ENCODE measurements at places on chromosomes 1 and 21.
A peak's percentile ranks its signal among the peaks of the same experiment; 100 is the strongest.

DNA sequence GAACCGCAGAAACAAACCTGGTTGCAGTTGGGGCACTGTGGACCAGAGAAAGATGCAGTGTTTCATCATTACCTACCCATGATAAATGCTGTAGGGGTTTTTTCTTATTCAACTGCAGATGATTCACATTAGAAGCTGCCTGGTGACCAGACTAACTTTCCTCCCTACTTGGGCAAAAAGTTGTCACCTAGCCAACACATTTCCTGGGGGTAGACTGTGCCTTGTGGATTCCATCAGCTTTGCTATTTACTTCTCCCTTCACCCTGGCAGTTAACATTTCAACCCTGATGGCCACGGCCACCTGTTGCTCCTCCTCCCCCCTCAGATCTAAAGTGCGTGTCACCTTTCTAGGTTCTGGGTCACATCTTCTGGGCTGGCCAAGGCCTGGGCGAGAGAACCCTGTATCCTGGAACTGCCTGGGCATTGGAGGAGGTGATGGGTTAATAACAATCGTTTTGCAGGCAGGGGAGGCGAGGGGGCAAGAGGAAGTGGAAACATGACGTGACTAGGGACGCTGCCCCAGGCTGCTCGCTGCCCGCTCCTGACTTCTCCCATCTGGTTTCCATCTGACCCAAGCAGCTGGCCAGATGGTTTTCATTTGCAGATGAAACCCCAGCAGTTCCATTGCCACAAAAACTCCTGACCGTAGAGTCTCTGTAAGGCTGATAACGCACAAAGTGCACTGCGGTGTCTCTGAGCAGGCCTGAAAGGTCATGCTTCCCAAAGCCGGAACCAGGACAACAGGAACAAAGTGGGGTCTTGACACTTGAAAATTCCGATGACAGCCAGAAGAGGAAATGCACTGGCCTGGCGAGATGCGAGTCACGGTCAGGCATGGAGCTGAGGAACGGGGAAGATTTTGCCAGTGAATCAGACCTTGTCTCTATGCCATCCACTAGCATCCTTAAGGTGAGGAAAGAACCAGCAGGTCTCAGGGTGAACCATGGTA, 36.6 kb downstream of the CAPZB start:
- no peaks in the 10 kb centered on the region for H3K36me3 ChIP-seq
- peaks cover 9% of the 10 kb centered on the region for H3K4me1 ChIP-seq
- no peak for DNase-seq
- peak overlapping the region; percentile 77 for H3K27ac ChIP-seq
- no peak overlapping the region for H3K4me3 ChIP-seq

GRCh38 chr1:117181630-117182041, 29.1 kb downstream of the VTCN1 start:
- no peaks in the 10 kb centered on the region for H3K36me3 ChIP-seq
- no peak overlapping the region for H3K4me3 ChIP-seq
- no peaks in the 10 kb centered on the region for H3K27me3 ChIP-seq

DNA sequence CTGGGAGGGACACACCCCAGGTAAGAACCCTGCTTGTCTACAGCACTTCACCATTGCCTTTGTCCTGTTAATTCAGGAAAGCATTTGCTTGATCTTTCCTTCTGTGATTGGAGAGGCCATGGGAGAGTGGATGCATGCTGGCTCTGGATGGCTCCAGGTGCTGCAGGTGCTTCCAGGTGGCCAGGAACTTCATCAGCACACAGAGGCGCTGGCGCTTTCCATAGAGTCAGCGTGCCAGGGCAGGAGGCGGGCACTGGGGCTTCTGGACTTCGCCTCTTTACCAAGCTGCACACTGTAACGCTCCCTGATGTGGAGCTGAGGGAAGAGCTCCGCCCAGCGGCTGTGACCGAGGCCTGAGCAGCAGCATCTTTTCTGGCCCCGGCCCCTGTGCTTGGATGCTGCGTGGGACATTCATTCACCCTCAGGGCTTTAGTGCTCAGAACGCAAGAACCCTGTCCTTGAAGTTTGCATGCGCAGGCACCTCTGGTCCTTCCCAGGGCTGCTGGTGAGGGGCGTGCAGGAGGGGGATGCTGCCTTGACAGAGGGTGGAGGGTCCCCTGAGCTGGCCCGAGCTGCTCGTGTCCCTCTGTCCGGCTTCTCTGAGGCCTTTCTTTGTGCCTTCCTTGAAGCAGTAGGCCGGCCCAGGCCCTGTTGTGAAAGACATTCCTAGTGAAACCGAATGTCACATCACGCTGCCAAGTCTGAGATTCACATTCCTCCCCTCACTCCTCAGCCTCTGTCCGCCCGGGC, 1.6 kb upstream of the MX2 start:
- no peaks in the 10 kb centered on the region for H3K36me3 ChIP-seq
- DNase-seq = peak; percentile 89
- peak overlapping the region; percentile 93 for H3K27ac ChIP-seq
- no peaks in the 10 kb centered on the region for H3K27me3 ChIP-seq
- no peak overlapping the region for H3K4me3 ChIP-seq
- H3K4me1 ChIP-seq = peaks cover 8% of the 10 kb centered on the region

GRCh38 chr1:184739796-184740195, 14.9 kb downstream of the EDEM3 start:
- no peak overlapping the region for H3K27ac ChIP-seq
- no peak overlapping the region for H3K4me3 ChIP-seq
- DNase-seq = no peak
- no peaks in the 10 kb centered on the region for H3K4me1 ChIP-seq
- peaks cover 20% of the 10 kb centered on the region for H3K36me3 ChIP-seq

DNA sequence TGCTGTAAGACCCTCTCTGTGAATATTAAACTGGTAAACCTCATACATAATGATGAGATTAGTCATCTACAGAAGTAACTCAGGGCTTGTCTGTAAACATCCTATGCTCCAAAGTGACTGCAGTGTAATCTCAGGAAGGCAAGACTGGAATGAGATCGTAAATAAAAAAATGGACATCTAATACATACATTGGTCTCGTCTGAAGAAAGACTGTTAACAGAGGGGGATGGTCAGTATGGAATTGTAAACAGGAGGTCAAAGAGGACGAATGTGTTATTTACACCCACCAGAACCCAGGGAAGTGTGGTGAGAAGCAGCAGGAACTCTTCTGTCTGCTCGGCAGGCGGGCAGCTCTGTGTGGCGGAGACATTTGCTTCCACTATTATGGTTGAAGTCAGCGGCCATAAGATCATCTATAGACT, 51.4 kb downstream of the DISC1 start:
- no peak overlapping the region for H3K27ac ChIP-seq
- DNase-seq = no peak

DNA sequence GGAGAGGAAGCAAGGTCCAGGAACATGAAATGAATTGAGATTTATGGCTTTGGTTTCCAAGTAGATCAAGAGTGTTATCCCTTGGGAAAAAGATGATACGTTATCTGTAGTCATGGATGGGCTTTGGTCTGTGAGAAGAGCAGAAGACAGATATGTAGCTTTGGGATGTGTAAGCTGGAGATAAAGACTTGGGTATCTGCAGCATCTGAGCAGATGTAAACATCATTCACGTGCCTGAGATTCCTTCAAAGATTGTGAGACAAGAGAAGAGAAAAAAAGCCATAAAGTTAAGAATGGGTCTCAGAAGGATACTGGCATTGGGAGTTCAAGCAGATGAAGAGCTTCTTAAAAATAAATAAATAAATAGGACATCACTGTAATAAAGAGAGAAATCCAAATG, 217.8 kb downstream of the PTPRC start:
- no peaks in the 10 kb centered on the region for H3K27me3 ChIP-seq
- DNase-seq = no peak
- H3K4me1 ChIP-seq = no peaks in the 10 kb centered on the region
- H3K27ac ChIP-seq = no peak overlapping the region
- no peak overlapping the region for H3K4me3 ChIP-seq
- no peaks in the 10 kb centered on the region for H3K36me3 ChIP-seq

- H3K36me3 ChIP-seq = no peaks in the 10 kb centered on the region
- no peaks in the 10 kb centered on the region for H3K4me1 ChIP-seq
- peak overlapping the region; percentile 100 for H3K27ac ChIP-seq
- DNase-seq = peak; percentile 69
- H3K4me3 ChIP-seq = peak overlapping the region; percentile 98
These were observed 1.4 kb downstream of the JUN start for GRCh38 chr1:58782178-58783089.

GRCh38 chr1:51576085-51576444, 40.8 kb upstream of the OSBPL9 start:
- DNase-seq = no peak
- H3K4me3 ChIP-seq = no peak overlapping the region
- no peaks in the 10 kb centered on the region for H3K4me1 ChIP-seq
- H3K27me3 ChIP-seq = no peaks in the 10 kb centered on the region
- no peak overlapping the region for H3K27ac ChIP-seq
- no peaks in the 10 kb centered on the region for H3K36me3 ChIP-seq
